ENCODE measurements at places on chromosomes 16 and 17.

- DNase-seq: no peak
These were observed 34.7 kb downstream of the MYO18A start for GRCh38 chr17:29145289-29146073.

- DNase-seq: no peak
These were observed 2.2 kb downstream of the WDR81 start for GRCh38 chr17:1726626-1727257.

- no peak for DNase-seq
These were observed 17.1 kb upstream of the CPSF4L start for GRCh38 chr17:73278465-73279453.

DNA sequence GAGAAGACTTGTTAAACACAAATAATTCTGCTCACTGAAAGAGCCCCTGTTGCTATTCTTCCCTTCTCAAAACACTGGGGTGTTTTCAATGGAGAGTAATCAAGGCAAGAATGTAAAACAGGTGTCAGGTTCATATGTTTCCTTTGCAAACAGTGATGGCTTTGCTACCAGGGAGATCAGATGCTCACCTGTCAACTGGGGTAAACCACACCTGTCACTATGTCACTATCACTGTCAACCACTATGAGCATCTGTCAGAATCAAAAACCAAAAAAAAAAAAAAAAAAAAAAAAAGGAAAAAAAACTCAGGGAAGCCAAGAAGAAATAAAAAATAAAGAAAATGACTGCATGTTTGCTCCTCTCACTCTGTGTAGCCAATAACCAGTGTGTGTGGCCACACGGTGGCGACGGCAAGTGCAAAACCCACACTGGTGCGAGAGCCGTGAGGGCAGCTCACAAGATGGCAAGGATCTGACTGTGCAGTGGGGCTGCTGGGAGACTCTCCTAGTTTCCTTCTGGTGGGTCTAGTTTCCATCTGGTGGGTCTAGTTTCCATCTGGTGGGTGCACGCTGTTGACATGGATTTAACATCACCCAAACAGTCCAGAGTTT is 22.7 kb downstream of the USP22 start:
- DNase-seq: no peak

GRCh38 chr17:72139212-72139611 is 18.4 kb downstream of the SOX9 start:
- no peak for DNase-seq

DNA sequence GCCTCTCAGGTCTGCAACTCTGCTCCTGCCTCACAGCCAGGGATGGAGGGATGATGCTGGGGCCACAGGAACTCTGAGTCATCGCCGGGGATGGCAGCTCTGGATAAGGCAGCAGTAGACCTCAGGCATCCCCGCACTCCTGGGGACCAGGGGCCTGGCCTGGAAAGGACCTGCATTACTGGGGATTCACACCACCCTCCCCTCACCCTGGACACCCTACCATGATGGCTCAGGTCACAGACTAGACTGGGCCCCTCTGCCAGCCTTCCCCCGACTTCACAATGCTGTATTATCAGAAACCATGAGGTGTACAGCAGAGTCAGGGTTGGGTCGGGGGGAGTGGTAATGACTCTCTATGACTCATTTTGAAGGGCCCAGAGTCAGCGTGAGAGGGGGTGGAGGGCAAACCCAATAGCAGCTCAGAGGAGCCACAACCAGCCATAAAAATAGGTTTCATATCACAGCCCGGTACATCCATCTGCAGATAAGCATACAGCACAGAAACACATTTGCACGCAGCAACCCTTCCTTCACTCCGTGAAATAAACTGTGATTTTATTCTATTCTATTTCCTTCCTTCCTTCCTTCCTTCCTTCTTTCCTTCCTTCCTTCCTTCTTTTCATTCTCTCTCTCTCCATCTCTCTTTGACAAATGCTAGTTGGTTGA is 28.8 kb downstream of the DYNLRB2 start:
- no peak for DNase-seq

- DNase-seq: no peak
These were observed 12.9 kb upstream of the SEC14L1 start for GRCh38 chr17:77127735-77128361.

- DNase-seq: no peak
These were observed 26.1 kb upstream of the ABCA8 start for GRCh38 chr17:68981288-68981687.

GRCh38 chr16:4693956-4694641 is 737 bp downstream of the NUDT16L1 start:
- no peak for DNase-seq

DNA sequence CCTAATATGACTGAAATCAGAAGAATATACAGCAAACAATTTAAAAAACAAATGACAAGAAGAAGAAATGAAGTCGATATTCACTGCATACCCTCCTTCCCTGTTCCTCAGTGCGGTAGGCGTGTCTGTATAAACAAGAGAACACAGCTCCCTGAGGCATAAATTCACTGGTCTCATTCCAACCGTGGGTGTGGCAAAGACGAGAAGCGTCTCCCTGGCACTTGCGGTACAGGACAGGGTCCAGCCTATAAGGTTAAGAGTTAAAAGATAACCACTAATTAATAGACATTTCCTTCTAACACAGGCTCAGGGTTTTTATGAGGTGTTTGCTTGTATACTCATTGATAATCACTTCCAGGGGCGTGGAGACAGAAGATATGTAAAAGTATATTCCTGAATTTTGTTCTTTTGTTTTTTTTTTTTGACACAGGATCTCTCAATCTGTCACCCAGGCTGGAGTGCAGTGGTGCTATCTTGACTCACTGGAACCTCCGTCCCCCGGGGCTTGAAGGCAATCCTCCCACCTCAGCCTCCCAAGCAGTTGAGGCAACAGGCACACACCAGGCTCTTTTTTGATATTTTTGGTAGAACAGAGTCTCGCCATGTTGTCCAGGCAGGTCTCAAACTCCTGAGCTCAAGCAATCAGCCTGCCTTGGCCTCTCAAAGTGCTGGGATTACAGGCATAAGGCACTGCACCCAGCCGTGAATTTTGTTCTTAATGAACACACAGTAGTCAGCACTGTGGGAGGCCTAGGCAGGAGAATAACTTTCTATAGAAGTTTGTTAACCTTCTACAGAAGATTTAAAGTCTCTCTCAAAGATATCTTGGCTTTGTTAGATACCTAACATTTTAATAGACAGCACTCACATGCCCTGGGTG is 59.1 kb upstream of the CLEC18B start:
- no peak for DNase-seq

DNA sequence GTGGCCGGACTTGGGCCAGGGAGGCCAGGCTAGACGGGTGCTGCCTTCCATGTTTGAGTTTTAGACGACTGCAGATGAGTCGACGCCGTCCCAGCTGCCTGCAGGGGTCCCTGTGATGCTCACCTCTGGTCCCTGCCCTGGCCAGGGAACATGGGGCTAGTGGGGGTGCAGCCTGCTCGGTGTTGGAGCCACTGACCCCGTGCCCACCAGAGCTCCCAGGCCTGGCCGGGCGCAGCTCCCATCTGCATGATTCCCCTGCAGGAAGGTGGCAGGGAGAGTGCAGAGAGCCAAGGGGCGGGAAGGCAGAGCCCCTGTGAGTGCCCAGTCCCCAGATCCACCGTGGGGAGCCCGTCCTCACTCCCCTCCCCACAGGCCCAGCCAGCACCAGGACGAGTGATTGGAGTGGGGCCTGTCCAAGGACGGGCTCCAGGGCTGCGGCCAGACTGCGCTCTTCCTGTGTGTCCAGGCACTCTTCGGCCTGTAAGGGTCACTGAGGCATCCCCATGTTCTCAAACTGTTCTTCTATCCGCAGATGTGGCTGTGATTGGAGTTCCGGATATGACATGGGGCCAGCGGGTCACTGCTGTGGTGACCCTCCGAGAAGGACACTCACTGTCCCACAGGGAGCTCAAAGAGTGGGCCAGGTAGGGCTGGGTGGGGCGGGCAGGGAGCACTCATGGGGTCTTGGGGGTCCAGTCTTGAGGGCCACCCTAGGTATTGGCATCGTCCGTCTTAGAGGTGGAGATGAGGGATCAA is 26.0 kb upstream of the CDH15 start:
- DNase-seq: no peak

- no peak for DNase-seq
These were observed 35.7 kb upstream of the MEAK7 start for GRCh38 chr16:84540194-84540593.

DNA sequence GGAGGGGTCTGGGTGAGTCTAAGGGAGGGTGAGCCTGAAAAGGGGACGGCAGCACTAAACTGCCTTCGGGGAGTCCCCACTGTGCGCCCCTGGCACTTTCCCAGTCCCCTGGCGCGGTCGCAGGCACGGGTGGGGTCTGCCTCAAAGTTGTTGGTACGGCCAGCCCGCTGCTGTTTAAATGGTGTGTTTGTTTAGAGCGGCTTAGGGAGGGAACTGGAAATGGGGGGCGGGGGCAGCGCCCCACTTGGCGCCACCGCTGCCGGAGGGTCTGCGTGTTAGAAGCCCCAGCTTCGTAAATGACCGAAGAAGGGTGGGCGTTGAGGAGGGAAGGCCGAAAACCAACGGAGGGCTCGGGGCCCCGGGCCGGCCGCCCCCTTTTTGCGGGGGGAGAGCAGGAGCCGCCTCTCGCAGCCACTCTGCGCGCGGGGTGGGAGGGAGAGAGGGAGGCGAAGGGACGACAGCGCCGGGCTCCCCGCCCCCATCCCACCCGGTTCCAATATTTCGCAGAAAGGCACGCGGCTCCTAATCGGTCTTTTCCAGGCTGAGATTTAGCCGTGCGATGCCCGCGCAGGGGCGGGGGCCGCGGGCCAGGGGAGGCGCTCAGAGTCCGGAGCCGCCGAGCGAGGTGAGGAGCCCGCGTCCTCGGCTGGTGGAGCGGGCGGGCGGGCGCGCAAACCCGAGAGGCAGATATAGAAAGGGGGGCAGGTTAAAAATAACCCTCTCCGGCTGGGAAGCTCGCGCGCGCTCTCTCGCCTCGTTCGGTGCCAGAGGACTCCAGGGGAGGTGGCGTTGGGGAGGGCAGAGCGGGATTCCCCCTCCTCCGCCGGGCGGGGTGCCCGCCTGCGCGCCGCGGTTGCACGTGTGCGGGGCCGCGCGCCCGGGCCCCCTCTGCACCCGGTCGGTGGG is 54.9 kb downstream of the SREBF1 start:
- DNase-seq: no peak

DNA sequence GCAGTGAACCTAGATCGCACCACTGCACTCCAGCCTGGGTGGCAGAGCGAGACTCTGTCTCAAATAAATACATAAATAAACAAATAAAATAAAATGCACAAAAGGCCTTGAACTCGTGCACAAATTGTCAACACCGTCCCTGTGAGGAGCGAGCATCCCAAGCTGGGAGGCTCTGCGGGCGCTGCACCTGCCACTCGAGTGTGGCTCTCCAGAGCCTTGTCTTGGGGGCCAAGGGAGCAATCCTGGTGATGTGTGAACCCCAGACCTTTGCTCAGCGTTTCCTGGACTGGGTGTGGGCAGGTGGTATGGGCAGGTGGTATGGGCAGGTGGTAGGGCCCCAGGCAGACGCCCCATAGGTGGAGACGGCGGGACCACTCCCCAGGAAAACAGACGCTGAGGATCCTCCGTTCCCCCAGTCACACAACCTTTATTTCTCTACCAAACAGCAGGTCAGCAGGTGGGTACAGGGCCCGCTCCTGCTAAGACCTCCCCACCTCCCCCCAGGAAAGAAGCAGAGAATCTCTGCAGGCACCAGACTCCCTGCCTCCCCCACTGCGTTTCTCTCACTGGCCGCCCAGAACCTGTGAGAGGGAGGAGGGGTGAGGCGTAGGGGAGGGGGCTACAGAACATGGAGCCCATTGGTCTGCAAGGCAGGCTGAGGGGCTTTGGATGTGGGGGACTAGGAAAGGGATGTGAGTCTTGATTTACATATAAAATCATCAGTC is 7.4 kb upstream of the P2RX1 start:
- DNase-seq: no peak

GRCh38 chr16:30494709-30495108 is 22.2 kb downstream of the ITGAL start:
- no peak for DNase-seq

- DNase-seq: no peak
These were observed at the start of gene CDH11 for GRCh38 chr16:65121870-65122723. CDH11 (minus strand) TSS chr16:65122063; CDS start chr16:65004869, 117,194 bp downstream.

GRCh38 chr17:28961391-28961790 is 10.1 kb upstream of the PHF12 start:
- no peak for DNase-seq

- DNase-seq: no peak
These were observed 7.8 kb upstream of the LONP2 start for GRCh38 chr16:48236286-48236685.

DNA sequence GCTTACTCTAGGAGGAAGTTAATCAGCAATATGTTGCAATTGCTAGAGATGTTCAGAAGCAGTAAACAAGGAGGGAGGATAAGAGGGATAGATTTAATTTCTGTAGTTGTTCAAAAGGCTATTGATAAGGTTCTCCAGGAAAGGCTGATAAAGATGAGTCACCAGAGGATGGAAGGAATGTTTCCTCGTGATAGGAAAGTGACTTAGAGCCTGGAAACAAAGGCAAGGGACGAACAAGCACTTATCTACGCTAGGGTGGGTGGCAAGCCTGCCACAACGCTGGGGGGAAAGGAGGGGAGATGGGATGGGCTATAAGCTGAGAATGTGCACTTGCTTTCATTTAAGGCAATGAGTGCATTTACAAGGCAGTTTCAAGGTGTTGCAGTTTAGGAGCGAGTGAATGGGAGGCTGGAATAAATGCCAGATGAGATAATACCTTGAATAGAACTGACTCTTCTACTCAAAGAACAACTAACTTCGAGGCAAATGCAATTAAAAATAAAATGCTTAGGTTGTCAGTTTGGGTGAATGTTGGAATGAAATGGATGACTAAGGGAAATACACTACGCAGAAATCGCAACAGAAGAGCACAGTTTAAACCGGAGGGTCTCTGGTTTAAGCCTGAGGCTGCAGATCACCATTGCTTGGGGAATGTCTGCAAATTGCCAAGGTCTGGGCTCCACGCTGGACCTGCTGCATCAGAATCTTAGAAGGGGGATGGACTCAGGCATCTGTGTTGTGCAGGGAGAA is 76.0 kb upstream of the RBBP6 start:
- DNase-seq: no peak

DNA sequence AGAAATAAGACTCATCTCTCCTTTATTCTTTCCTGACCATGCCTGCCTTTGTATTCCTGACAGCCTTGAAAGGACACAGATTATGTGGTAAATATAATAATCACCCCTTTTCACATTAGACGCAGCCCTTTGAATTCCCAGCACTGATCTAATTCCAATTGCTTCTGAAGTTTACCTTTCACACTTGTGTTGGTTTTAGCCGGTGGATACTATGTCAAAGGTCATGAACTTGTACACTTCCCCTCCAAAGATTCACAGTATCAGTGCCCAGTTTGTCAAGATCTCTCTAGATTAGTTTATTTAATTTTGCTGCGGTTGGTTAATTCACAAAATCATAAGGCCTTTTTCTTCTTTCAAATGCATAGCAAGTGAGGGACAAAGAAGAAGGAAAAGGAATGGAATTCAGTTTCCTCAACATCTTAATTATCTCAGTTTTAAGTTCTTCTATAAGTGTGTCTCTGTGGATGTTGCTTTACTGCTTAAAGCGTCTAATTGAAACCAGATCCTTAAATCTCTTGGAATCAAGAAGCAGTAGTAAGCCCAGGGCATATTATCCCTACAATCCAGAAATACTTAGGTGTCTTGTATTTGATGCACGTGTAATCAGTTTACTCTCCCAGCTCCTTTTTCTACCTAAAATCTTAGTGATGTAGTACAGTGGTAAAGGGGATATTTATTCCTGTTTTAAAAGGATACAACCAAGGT is 174.3 kb upstream of the TBX2 start:
- no peak for DNase-seq

GRCh38 chr16:87070657-87071056 is 246.5 kb downstream of the C16orf95 start:
- no peak for DNase-seq

GRCh38 chr17:33875973-33876372 is 379.1 kb upstream of the CCL2 start:
- DNase-seq: no peak
